ENCODE measurements at places on chromosomes 11 and 22.
A peak's percentile ranks its signal among the peaks of the same experiment; 100 is the strongest.

DNA sequence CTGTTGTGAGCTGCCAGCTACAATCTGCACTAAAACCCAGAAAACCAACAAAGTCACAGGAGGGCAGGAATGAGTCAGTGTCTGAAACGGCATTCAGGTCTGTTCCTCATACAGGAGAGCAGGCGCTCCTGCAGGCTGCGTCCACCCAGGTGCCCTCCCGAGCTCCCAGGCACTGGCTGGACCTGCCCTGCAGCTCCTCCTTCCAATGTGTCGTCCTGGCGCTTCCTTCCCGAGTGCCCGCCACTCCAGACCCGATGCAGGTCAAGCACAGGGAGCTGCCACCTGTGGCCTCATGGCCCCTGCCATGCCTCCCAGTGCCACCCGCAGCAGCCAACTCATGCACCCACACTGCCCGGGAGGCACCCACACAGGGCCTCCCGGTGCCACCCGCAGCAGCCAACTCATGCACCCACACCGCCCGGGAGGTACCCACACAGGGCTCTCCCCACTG, 12.0 kb downstream of the BRD1 start:
- DNase-seq = no peak

GRCh38 chr11:117691218-117691514, 105.8 kb downstream of the DSCAML1 start:
- no peak for DNase-seq

GRCh38 chr11:221539-221938, 14.0 kb downstream of the RIC8A start:
- DNase-seq = no peak

- no peak for DNase-seq
These were observed 49.3 kb downstream of the BCR start for GRCh38 chr22:23229646-23230045.

GRCh38 chr11:69274531-69275016, 19.4 kb upstream of the MYEOV start:
- DNase-seq = no peak

DNA sequence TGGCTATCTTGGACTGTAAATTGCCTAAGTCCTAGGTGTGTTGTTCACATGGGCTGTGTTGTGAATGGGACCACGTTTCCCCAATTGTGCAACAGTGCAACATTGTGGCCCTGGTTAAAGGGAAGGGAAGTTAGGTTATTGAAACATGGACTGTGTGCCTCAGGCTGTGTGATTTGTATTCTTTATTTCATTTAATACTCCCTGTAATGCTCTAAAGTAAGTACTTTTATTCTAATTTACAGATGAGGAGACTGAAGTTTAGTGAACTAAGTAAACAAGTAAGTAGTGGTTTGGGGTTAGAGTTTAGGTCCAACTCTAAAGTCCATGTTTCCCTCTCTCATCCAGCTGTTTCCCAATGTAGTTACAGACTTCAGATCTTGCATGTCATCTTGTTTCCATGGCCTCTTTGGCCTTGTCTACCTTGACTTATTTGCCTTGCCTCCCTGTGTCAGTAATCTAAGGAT, 77.7 kb downstream of the STIM1 start:
- DNase-seq = no peak

DNA sequence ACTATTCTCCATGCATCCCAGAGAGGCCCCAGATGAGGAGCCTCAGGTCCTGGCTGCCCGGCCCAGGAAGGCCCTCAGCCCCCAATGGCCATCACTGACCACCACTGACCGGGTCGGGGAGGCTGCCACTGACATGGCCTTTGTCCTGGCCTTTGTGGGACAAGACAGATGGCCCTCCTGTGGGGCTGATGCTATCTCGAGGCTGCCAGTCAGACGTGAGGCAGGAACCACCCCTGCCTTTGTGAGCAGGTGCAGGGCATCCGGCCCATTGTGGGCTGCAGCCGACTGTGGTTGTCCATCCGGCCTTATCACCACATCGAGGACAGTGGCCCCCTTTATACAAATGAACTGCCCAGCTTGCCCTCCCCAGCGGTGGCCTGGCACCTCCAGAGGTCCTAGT, 5.5 kb downstream of the GP1BB start:
- no peak for DNase-seq

GRCh38 chr11:46597609-46598219, 3.9 kb upstream of the AMBRA1 start:
- DNase-seq = no peak

- no peak for DNase-seq
These were observed 13.0 kb downstream of the ACO2 start for GRCh38 chr22:41481925-41482318.

DNA sequence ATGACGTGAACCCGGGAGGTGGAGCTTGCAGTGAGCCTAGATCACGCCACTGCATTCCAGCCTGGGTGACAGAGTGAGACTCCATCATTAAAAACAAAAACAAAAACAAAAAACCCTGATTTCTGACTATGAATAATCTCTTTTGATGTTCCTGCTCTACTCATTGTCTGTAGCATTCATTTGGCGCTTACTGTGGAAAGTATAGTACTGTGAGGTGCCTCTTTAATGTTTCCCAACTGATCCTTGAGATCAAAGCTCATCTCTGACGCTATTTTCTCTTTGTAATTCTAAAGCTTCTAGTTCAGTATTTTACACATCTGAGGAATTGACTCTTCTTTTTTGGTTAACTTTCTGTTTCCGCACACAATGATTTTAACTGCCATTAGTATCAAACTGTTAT, 60.0 kb downstream of the GRK3 start:
- DNase-seq = no peak

- DNase-seq = no peak
These were observed 818 bp upstream of the C1QTNF4 start for GRCh38 chr11:47595029-47595428.

- DNase-seq = no peak
These were observed 27.0 kb downstream of the DSCAML1 start for GRCh38 chr11:117770061-117770460.

DNA sequence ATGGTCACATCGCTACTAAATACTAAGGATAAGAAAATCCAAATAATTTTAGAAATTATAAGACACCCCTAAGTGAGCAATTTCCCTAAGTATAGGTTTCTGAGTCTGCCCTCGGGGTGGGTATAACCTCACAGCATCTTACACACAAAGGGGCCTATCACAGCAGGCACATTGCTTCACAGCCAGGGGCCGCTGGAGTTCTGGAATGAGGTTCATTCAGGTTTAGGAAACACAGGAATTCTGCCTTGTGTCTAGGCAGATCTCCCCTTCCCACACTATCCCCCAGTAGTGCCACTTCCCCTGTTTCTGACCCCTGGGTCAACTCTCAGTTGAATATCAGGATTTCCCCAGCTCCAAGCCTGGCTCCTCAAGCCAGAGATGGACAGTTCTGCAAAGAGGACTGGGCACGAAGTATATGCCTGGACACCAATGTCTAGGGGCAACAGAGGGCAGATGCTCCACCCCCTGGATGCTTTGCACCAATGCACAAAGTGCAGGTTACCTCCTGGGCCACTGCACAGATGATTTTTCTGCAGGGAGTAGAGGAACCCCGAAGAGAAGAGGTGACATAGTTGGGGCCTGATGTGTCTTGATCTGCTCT, 11.4 kb downstream of the TUBA8 start:
- DNase-seq = peak; percentile 49

DNA sequence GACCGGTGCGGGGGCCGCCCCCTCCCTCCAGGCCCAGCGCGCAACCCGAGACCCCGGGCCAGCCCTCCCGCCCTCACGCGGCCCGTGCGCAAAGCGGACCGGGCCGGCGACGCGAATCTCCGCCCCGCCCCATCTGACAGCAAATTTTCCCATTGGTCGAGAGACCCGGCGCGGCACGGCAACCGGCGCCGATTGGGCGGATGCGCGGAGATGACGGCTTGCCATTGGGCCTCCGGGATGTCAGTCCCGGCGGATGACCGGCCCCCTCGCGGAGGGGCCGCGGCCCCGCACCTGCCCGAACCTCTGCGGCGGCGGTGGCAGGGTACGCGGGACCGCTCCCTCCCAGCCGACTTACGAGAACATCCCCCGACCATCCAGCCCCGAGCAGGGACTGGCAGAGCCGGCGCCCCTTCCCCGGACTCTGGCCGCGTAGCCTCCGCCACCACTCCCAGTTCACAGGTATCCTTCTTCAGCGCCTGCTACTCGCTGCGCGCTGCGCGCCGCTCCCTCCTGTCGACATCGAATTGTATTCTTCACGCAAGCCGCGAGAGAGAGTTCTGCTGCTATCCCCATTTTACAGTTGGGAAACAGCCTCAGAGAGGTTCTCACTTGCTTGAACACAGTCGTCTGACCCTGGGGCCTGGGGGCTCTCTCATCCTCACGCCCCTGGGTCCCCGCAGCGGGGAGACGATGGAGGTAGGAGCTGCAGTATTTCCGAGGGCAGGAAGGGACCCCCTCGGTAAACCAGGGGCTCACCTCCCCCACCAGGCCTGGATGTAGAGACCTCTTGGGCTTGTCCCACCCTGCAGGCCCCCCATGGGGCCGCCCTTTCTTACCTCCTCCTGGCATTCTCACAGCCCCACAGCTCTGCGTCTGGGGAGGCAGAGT, at the start of gene ARVCF:
TSS of gene ARVCF (minus strand) at position 90 of the 888 bp plus-strand sequence. CDS start 26,029 bp downstream, outside the sequence.
- peak; percentile 88 for DNase-seq

DNA sequence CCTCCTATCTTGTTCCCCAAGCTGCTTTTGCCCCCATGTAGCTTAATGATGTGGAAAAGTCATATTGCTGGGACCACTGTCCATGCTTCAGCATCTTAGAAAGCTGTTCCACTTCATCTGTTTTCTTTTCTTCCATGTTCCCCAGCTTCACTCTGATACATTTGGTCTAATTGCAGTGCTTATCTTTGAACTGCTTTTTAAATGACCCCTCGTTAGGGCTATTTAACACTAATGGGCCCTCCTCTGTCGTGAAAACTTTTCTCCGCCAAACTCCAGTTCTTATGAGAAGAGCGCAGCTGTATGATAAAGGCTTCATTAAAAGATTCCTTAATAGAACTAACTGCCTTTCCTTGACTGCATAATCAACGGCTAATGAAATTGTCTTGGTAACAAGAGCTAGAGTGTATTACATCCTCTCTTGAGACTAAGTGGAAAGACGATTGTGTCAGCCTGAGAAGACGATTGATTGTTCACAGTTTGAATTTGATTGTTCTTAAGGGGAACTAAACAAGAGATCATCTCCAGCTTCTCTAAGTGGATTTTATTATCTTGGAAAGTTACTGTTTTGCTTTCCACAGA, 165.0 kb upstream of the MTNR1B start:
- no peak for DNase-seq

- DNase-seq = no peak
These were observed 69.5 kb upstream of the TBCEL start for GRCh38 chr11:120954381-120954780.

GRCh38 chr11:27355575-27356104, 7.4 kb downstream of the CCDC34 start:
- DNase-seq = no peak

GRCh38 chr11:119336744-119337469, 2.6 kb downstream of the RNF26 start:
- no peak for DNase-seq

DNA sequence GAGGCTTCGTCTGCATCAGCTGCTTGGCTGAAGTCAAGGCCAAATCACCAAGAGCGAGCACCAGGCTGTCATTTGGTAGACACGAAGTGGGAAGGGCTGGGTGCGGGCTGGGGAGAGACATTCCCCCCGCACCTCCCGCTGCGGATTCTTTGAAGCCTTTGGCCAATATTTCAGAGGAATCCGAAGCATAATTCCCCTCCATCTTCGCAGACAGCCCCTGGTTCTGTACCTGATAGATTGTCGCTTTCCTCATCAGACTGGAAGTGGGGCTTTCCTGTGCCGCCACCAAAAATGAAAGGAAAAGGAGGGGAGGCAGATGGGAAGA, 15.3 kb downstream of the BLID start:
- DNase-seq = no peak

All from SK-MEL-5 (cell line).